ENCODE measurements at places on chromosomes 3 and 15. TPM values are rescaled to one million over a fixed set of nuclear protein-coding genes. Genes with fewer than 3 reads are reported as not detected.

GRCh38 chr3:152519376-152519775 is 250.6 kb downstream of the MBNL1 start:
- DNase-seq = no peak

DNA sequence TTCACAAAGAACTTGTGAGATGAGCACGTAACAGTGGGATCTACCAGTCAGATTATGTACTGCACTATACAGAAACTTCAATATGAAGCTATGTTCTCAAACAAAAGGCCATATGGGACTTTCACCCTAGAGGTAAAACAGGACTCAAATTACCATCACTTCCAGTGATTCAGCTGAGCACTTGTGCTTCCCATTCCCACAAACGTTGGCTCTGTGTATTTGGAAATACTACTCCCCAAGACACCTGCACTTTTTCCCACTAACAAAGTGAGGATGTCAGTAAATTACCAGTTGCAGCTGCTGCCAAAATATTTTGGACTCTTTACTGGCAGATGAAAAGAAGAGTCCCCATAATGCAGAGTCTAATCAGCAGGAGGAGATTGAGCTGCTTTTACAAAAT is 1570.1 kb downstream of the SI start:
- no peak for DNase-seq

DNA sequence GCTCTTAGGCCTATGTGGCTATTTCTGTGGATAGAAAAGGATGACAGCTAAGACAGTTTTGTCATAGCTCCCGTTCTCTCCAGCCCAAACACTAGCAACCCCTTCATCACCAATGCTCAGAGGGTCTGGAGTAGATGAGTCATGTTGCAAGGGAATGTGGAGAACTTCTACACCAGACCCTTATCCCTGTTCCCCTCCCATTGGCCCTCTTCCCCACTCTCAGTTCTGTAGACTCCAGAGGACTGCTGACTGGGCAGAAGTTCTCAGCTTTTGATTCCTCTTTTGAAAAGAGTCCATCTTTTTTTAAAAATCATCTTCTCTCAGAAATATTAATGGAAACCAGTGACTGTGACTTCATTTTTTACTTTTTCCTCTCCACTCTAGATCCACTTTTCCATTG is 2.4 kb upstream of the MYZAP start:
- DNase-seq = no peak

- no peak for DNase-seq
Observed at GRCh38 chr3:129289201-129289921, 10.7 kb downstream of the HMCES start.

DNA sequence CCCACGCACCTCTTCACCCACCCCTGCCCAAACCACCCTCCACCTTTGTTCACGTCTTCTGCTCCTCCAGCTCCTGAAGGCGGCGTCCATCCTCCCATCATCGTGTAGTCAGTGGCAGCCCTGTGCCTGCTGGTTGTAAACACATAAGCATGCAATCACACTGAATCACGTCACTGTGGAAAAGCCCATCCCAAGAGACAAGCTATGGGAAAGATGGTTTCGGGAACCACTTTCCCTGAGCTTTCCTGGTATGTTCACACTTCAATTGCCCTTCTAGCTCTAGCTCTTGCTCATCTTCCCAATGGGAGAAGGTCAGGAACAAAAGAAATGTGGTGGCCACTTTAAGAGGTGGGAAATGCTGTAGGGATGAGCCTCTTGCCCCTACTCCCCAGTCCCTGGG is 14.4 kb upstream of the GOLGA8J start:
- DNase-seq = no peak

Gene CFAP20DC
- 4.6 TPM for polyA plus RNA-seq

DNA sequence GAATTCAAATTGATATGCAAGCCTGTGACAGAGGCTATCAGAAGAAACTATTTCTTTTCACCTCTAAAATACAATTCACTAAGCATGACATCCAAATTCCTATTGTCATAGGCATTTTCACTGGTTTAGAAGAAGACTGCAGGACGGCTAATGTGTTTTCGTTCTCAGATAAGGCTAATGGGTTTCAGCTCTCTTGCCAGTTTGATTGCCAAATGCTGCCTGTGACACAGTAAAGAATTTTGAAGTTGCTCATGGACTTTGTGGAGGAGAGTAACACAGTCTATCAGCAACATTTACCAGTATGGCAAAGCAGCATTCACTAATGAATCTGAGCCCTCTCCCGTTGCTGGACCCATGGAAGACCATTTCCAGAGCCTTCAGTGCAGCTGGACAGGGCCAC is 948.1 kb downstream of the FHIT start:
- DNase-seq = no peak

DNA sequence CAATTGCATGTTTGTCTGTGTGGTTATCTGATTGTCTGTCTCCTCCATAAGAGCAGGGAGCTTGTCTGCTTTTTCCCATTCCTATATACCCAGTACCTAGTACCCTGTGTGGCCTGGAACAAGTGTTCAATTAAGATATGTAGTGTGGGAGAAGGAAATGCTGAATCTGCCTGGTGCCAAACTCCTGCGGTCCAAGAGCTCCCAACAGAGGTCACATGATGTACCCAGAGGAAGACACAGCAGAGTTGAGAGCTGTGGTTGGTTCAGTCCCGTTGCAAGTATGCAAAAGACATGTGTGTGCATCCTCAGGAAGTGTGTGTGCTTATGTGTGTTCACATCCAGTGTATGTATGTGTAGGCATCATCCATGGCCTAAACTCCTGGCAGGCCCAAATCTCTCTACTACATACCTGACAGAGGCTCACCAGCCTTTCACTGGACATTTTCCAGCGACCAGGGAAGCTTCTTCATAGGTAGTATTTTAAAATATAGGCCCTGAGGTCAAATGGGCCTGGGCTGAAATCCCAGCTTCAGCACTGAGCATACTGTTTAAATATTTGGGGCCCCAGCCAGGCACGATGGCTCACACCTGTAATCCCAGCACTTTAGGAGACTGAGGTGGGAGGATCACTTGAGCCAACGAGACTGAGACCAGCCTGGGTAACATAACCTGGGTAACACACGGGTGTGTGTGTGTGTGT is 34.0 kb upstream of the ITGA11 start:
- no peak for DNase-seq

Gene GOLGA8K
- 1.8 TPM for polyA plus RNA-seq

GRCh38 chr3:56998076-56998529 is 62.4 kb upstream of the SPATA12 start:
- DNase-seq = no peak

- no peak for DNase-seq
Observed at GRCh38 chr15:72564091-72564490, 90.0 kb downstream of the ARIH1 start.

- DNase-seq = no peak
Observed at GRCh38 chr15:80559320-80559693, 135.8 kb upstream of the ABHD17C start.

Gene FBXL2
- 31.4 TPM for polyA plus RNA-seq

GRCh38 chr15:37921527-37922385 is 12.7 kb upstream of the TMCO5A start:
- no peak for DNase-seq

Gene RPUSD2
- 10.3 TPM for polyA plus RNA-seq

Gene EBLN2
- 2.7 TPM for polyA plus RNA-seq

DNA sequence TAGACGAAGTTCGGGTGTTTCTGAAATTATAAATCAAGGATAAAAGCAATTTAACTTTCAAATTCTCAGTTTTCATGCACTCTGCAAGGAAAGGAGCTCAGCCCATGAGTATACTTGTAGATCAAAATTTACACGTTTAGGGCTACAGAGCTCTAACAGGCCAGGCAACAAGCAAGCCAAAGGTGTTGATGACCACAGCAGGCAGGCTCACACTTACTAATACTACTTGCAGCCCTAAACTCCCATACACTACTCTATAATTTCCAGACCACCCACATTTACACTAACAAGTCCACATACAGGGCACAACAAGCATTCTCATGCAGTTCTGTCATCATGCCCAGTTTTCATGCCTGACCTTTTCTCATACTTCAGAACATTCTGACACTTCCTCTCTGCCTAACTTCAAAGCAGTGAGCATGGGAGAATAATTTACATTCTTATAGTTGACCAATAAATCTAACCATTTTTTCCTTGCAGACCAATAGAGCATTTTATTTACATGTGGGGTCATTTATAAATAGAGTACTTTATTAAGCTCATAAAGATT is 124.7 kb upstream of the FRMD4B start:
- DNase-seq = peak; percentile 25

Gene NR2C2
- polyA plus RNA-seq = 36.4 TPM

DNA sequence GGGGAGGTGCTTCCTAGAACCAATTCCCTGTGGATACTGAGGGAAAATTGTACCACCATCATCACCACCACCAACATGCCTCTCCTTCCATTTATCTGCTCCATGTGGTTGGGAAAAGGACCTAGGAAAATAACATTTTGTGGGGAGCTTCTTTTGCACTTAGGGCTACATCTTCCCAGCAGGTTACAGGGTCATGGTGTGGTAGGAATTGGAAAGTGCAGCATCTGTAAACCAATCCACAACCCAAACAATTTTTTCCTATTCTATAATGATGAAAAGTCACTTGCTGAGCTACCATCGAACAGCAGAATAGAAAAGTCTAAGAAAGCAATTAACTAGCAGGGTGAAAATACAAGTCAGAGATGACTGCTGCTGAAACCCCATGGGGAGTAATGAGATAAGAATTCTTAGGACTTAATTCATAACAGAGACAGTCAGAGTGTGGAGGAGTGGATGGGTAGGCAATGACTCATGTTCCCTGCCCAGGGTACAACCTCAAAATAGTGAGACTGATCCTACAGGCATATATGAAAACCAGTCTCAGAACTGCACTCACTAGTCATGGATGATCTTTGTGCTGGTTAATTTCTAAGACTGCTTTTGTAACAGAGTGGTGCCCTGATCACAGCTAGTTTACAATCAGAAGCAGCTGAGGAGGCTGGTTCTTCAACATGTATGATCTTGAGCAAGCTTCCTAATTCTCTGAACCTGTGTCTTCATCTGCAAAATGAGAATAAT is 38.1 kb upstream of the LEKR1 start:
- no peak for DNase-seq

DNA sequence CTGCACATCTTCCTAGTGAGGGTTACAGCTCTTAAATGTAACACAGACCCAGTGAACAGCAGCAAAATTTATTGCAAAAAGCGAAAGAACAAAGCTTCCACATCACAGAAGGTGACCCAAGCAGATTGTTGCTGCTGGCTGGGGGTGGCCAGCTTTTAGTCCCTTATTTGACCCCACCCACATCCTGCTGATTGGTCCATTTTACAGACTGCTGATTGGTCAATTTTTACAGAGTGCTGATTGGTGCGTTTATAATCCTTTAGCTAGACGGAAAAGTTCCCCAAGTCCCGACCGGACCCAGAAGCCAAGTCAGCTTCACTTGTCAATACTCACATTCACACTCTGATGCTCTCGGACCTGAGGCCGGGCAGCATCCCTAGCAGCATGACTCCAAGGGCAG is 154.5 kb upstream of the ATP10A start:
- no peak for DNase-seq

Gene SLC6A1
- polyA plus RNA-seq = 0.46 TPM
